ENCODE measurements at places on chromosomes 4 and X.

DNA sequence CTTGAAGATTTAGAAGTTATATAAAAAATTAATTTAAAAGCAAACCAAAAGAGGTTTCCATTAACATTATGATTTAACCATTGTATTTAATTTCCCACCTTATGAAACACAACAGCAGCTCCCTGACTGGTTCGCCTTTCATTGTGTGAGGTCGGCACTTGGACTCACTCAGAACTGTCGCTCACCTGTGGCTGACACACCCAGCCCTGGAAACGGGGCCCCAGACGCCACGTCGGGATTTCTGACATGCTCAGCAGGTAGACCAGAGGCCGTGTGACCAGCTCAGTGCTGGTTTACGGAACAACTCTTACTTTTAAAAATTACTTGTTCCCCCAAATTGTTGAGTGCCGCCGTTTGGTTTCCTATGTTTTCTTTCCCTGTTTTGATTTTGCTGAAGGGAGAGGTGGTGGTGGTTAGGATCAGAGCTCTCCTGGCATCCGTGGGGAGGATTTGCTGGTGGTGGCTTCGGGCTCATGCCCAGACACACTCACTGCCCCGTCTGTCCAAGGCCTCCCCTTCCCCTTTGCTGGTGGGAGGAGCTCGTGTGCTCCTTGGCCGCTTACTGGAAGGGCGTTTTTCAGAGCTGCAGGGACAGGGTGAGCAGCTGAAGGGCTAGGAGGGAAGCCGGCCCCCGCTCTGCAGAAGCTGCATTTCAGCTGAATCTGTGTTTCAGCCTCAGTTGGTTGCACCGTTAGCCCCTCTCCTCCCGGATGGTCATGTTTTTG, 59.2 kb downstream of the CPLX1 start:
- DNase-seq = no peak

DNA sequence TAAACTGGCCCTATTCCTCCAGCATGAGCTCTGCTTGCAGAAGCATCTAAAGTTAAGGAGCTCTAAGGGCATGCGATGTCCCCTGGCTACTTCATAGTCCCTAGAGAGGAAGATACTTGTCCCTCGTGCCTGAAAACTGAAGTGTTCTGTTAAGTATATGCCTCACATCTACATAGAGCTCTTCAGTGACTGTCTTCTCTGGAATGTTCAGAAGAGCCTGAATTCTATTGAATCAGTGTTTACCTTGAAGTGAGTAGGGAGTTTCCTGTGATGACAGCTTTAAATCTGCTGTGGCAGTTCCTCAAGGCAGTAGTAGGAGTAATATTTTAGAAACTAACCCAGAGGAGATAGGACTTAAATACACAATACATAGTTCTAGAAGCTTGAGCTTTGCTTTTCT, 111.2 kb downstream of the ZNF518B start:
- DNase-seq = no peak

DNA sequence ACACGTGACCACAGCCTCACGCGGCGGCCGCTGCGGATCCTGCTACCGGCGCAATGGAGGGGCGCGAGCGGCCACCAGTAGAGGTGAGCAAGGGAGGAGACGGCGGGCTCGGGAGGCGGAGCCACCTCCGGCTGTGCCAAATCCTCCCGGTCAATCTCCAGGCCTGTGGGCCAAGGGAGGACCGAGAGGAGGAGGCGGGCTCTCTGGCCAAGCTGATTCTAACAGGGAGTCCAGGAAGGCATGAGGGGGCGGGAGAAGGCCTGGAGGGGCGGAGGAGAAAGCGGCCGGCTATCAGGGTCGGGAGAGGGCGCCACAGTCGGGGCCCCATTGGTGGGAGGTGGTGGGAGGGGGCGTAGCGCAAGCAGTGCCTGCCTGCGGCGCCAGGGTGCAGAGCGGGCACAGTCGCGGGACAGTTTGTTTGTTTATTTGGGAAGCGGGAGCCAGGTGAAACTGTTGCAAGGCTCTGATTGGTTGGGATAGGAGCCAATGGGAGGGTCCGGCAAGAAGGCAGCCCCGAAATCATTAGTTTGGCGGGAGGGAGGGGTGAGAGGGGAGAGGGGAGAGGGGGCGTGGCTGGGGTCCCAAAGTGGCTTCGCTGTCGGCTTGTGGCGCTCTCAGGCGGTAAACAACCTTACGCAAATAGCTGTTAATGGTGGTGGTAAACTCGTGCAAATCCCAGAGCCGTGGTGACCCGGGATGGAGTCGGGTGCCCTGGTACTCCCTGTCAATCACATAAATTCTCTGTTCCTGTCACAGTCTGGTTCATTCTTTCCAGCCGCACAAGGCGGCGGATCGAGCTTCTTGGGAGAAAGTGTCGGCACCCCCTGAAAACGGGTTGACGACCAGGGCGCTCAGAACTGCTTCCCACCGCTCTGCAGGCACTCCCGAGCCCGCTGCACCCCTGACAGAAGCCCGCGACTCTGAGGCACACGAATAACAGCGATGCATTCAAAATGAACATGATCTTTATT, at the start of gene IRS4:
Gene IRS4, minus strand, starts transcription at position 55 of the 971 bp plus-strand sequence.
- no peak for DNase-seq

- no peak for DNase-seq
These were observed 81.1 kb downstream of the CT47B1 start for GRCh38 chrX:120794525-120794975.

- DNase-seq = no peak
These were observed 32.1 kb downstream of the F11 start for GRCh38 chr4:186298031-186298647.

- DNase-seq = no peak
These were observed 3.8 kb downstream of the KDM6A start for GRCh38 chrX:44876767-44877166.

GRCh38 chrX:15376956-15377355, 7.3 kb downstream of the VEGFD start:
- DNase-seq = no peak

DNA sequence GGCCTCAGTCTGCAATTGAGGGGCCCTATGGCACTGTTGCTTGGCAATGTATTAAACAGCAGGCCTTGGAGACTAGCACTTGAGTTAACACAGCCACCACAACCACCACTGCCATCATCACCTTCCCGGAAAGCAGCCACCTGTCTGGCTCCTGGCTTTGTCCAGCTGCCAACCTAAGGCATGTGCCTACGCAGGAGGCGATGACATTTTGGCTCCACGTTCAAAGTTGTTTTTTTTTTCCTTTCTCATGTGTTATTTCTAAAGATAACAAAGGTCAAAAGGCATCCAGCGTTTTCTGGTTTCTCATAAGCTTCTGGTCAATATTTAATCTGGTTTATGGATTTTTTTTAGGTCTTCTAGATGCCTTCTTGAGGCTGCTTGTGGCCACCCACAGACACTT, 7.5 kb downstream of the CLDN2 start:
- no peak for DNase-seq
